Lower lobe of right lung (tissue), 2 donors: ENCODE measurements at places on chromosomes 1 and 21. TPM values are rescaled to one million over a fixed set of nuclear protein-coding genes. Genes with fewer than 3 reads are reported as not detected.
A peak's percentile ranks its signal among the peaks of the same experiment; 100 is the strongest.

The FCRL6 gene
- 2.3 TPM for total RNA-seq

DNA sequence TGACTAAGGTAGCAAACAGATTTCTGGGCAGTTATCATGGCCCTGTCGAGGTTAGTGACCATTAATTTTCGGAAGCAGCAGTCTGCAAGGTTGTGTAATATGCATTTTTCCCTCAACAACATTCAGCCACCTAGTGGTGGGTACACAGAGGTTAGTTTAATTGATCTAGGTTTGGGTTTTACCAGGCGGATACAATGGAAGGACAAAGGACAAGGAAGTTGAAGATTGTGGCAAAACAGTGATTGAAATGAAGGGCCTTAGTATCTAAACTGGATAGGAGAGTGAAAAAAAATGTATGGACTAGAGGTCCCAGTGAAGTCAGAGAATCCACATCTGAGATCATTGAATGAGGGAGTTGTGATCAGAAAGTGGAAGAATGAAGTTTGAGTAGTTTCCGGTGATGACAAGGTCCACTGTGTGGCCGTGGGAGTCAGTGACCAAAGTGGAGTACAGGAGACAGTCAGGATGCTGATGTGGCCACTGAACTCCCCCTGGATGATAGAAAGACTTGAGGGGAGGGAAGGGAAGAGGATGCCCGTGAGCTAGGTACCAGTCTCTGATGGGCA is 2.8 kb downstream of the ARMH1 start:
- no peak for DNase-seq

DNA sequence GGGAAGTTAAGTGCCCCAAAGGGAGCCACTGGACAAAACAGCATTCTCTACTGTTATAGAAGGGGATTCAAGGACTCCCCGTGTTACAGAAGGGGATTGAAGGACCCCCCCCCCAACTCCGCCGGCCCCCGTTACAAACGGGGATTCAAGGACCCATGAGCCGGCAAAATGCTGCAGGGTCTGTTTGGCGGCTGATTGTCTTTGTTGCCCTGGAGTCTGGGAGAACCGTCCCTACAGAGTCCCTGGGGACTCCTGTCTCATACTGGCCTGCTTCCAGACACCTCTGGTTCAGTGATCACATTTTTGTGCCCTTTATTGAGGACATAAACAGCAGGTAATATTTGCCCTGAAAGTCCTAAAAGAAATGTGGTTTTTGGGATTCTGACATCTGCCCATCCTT is 96.4 kb downstream of the SYF2 start:
- DNase-seq = no peak

The PGLYRP3 gene
- total RNA-seq = not detected

GRCh38 chr21:34077888-34078287 is 4.5 kb downstream of the MRPS6 start:
- no peak for DNase-seq

The RTCA gene
- 31.1 TPM for total RNA-seq

- peak; percentile 92 for DNase-seq
Measured at GRCh38 chr1:206579747-206580437, 32.4 kb downstream of the EIF2D start.

The PIGR gene
- 813 TPM for total RNA-seq

DNA sequence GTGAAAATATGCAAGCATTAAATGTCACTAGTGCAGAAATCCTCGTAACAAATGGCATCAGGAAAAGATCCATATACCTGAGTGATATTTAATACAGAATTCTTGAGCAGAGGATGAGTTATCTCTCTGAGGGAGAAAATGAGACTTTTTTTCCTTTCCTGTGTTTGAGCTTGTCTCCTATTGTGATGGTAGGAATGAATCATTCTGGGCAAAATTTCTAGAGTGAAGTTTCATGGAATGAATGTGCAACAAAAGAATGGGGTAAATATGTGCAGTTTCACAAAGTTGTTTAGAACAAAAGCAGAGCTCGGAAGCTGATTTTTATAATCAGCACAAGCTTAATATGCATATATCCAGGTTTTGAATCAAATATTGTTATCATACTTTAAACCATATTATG is 4.6 kb downstream of the CTPS1 start:
- DNase-seq = no peak

DNA sequence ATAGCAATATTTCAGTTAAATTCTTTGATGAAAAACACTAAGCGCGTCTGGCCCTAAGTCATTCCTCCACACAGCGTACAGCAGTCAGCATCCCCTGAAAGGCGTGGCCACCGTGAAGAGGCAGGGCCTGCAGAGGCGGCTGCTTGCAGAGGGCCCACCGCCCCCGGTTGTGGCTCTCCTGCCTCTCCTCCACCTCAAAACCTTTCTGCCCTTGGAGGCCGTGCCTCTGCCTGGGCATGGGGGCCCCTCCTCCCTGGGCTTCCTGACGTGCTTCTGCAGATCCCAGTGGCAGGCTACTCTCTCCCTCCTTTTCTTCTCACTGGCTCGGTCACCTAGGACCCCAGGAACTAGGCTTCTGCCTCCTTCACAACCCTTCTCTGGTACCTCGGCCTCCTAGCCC is 16.2 kb downstream of the CLSTN1 start:
- no peak for DNase-seq
